Stimulated activated CD4-positive, alpha-beta T cell treated with anti-CD3 and anti-CD28 coated beads, Interleukin-4, amount 100 ng/mL, for 24 hours (primary cell): ENCODE measurements at places on chromosomes 3 and 15.

DNA sequence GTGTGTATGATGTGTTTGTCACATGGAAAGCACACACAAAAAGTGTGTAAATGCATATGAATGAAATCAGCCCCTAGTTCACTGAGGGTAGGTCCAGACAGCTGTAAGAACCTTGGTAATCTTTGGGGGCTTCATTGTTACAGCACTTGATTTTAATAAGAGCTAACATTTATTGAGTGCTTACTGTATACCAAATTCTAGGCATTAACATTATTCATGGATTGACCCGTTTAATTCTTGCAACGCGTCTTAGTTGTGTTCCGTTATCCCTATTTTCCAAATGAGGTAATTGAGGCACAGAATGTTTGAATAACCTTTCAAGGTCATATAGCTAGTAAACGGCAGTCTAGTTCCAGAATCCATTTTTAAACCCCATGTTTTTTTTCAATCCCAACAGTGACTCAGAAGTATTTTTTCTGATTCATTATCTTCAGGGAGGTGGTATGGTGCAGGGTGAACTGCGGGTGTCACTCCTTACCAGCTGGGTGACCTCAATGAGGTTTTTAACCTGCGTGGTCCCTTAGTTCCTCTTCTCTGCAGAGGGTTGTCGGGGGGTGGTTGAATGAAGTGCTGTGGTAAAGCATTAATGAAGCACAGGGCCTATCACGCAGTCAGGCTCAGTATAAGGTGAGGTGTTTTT, 14.2 kb downstream of the RAB8B start:
- peak; percentile 52 for DNase-seq

DNA sequence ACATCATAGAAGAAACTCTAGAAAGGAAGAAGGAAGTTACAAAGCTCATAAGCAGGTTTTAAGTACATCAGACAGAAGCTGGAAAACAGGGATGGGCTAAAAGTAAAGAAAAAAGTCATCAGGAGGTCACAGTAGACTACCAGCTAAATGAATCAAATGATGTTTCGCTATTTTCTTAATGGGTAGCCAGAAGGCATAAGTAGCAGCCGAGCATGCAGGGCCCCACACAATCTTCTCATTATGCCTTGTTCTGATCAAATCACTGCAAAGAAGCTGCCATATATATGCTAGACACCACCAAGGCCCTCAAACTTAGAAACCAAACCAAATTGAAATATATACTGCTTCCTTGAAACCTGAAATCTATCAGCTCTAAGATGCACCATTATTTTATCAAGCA, 349.1 kb downstream of the ULK4 start:
- no peak for DNase-seq

GRCh38 chr3:189305412-189305811, 133.6 kb downstream of the TPRG1 start:
- no peak for DNase-seq

GRCh38 chr3:157300094-157300493, 136.6 kb upstream of the PTX3 start:
- DNase-seq, result no peak

DNA sequence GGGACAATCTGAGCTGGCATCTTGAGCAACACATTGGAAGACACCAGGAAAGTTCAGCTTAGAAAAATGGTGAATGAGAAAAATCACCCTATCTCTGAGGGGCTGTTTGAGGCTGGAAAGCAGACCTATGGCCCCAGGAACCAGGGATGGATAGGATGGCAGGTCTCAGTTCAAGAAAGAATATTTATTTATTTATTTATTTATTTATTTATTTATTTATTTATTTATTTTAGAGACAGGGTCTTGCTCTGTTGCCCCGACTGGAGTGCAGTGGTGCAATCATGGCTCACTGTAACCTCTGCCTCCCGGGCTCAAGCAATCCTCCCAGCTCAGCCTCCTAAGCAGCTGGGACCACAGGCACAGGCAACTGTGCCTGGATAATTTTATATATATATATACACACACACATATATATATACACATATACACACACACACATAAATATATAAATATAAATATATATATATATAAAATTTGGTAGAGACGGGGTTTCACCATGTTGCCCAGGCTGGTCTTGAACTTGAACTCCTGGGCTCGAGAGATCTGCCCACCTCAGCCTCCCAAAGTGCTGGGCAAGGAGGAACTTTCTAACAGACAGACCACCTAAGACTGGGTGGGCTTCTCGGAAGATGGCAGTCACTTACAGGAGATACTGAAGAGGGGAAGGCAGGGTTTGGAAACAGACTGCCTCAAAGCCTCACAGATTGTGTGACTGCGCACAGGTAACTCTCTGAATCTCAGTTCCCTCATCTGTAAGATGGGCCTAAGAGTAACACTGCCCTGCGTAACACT, 29.7 kb downstream of the CCDC13 start:
- no peak for DNase-seq

GRCh38 chr3:34011171-34012101, 213.0 kb downstream of the PDCD6IP start:
- no peak for DNase-seq

DNA sequence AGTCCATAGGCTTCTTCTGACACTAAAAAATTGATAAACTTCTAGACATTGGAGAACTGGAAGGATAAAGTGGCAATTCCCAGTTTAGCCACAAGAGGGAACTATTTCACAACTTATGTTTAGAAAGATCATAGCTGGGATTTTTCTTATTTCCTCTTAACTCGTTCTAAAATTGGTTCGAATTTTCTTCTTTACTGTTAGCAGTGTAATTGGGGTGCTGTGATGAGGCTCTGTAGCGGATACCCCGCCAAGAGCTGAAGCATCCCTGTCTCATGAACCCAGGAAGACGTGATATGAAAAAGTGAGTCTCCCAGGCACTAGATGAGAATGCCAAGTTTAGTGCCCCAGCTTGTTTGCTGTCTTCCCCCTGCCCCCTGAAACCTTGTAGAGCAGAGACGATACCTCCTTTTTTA, 85.1 kb downstream of the PDCD6IP start:
- peak; percentile 21 for DNase-seq

DNA sequence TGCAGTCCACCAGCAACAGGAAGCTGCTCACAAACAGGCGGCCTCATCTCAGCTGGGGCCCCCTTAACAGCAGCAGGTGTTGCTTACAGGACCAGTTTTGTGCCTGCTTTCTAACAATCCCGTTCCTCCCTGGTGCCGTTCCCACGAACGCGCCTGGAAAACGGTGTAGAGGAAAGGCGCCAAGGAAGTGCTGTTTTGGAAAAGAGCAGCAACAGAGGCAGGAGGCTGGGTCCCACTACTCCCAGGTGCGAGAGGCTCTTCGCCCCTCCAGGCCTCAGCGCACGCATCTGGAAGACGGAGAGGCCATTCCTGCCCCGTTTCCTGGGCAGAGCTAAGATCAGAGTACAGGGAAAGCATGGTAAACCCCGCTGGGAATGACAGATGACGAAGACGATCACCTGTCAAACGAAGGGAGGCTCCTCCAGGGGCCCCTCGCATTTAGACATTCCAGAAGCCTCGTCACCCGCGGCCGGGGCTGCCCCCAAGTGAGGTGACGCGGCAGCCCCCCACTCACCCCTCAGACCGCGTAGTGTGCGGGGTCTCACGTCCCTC, 603 bp downstream of the SCAPER start:
- DNase-seq, result peak; percentile 50

- no peak for DNase-seq
These were observed 211.9 kb upstream of the KCNMB2 start for GRCh38 chr3:178324356-178324755.

- no peak for DNase-seq
These were observed 156.6 kb downstream of the SMAD6 start for GRCh38 chr15:66858423-66859207.

GRCh38 chr3:94303897-94304296, 241.0 kb downstream of the NSUN3 start:
- no peak for DNase-seq

DNA sequence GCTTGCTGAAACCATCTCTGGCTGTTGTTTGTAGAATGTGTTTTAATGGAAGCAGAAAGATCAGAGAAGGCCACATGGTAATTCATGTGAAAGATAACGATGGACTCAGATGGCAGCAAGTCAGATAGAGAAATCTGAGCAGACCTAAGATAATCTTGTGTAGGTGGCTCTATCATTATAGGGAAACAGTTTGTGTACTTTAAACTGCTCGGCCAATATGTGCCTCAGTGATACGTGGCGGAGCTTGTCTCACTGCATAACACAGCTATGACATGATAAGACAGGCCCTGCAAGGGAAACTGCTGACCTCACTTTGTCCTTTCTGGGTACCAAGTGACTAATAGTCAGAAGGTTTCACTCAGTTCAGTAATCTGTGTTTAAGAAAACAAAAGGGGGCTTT, 51.0 kb downstream of the MME start:
- DNase-seq, result no peak

DNA sequence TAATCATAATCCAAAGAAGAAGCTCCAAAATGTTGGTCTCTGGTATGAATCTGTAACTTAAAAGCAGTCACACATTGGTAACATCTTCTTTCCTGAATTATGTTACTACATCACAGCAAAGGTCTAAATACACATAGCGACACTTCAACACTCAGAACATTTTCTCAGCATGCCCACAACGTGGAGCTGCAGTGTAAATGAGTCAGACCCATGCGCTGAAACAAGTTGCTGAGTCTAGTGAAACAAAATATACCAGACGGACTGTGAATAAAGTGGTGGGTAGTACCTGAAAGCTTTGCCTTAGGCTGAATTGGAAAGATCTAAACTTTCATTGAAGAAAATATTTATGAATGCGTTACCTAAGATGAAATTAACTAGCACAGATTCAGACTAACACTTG, 33.2 kb upstream of the GOLGA8B start:
- DNase-seq, result no peak

GRCh38 chr3:101780661-101781060, 1.6 kb downstream of the NXPE3 start:
- no peak for DNase-seq

DNA sequence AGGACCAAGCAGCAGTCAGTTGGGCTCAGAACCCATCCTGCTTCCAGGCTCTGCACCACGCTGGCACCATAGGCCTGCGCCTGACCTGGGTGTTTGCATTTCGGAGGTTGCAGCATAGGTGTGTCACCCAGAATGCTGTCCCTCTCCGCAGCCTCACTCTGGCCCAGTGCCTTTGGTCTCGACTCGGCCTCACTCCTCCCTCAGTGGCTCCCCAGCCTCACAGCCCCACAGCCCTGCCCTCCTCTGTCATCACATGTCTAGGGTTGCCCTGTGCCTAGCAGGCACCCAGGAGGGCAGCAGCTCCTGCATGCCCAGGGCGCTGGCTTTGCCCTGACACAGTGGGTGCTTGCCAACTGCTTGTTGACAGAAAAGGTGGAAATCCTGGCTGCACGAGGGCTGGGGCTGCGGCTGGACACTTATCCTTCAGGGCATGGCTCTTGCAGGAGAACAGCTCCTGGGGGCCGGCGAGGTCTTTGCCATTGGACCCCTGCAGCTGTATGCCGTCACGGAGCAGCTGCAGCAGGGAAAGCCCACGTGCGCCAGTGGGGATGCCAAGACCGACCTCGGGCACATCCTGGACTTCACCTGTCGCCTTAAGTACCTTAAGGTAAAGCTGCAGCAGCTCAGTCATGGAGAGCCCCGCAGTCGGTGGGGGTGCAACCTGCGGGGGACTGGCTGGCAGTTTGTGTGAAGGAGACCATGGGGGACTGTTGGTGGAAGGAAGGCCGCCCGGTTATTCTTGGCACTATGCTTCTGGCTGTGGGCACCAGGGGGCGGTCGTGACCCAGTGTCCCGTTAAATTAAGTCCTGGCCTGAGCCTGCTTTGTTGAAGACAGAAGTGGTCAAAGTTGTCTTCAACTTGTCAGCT, 16.2 kb downstream of the NISCH start:
- DNase-seq, result peak; percentile 22

- no peak for DNase-seq
These were observed 77.2 kb upstream of the WDR72 start for GRCh38 chr15:53836618-53837017.

DNA sequence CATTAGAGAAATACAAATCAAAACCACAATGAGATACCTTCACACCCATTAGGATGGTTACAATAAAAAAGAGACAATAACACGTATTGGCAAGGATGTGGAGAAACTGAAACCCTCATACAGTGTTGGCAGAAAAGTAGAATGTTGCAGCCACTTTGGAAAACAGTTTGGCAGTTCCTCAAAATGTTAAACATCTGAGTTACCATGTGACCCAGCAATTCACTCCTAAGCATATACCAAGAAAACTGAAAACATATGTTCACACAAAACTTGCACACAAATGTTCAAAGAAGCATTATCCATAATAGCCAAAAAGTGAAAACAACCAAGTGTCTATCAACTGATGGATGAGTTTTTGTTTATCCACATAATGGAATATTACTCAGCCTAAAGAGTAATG, 166.9 kb upstream of the FAM3D start:
- no peak for DNase-seq

DNA sequence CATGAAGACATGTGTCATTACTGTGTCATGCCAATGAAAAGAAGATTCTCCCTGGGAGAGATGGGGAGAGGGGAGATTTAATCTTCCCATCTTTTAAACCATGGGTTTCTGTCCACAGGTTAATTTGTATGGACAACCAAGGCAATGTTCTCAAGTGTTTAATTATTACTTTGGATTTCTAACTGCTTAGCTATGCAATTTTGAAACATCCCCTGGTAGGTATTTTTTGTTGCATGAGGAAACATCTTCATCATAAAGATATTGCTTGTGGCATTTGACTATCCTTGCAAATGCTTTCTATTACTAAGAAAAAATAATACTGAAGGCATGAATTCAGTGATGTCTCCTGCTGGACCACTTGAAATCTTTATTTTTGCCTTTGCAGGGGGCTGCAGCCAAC, 326.6 kb upstream of the TPM1 start:
- DNase-seq, result no peak

GRCh38 chr3:32708672-32709283, 23.8 kb downstream of the CNOT10 start:
- no peak for DNase-seq

GRCh38 chr15:89007989-89008388, 80.3 kb upstream of the ABHD2 start:
- DNase-seq, result no peak

DNA sequence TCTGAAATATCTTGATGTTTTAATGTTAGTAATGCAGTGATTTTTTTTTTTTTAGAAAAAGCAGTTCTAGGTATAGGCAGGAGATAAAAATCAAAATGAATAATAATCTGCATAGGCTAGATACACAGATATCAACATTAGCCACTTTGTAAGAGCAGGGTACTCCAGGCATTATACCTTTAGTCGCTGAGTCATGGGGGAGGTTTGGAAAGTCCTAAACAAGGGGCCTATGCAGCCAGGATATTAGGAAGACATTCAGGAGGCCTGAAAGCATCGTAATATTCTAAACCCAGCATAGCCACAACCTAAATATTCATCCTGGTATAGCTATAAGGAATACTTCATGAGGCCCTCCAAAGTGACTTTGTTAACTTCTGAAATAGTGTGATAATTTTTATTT, 258.1 kb upstream of the NECTIN3 start:
- DNase-seq, result no peak

DNA sequence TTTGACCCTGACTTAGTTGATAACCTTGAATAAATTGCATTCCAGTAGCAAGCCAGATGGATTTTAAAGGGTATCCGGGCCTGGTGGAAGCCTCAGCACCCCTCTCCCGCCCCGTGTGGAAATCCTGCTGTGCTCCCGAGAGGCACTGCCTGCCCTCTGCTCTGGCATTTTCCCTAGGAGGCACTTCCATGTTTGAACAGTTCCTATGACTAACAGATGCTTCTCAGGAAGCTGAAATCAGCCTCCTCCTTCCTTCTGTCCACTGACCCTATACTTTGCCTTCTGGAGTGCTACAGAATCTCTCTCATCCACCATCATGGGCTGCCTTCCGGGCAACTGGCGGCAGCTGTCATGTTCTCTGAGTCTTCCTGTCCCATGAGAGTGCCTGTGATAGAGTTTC, 90.8 kb downstream of the GABRG3 start:
- DNase-seq, result no peak

GRCh38 chr15:45648521-45649200, 13.8 kb downstream of the SQOR start:
- DNase-seq, result no peak
